ENCODE measurements at places on chromosomes 2 and 18.

GRCh38 chr2:100820523-100821254 is 750 bp downstream of the NPAS2 start:
- DNase-seq: no peak

DNA sequence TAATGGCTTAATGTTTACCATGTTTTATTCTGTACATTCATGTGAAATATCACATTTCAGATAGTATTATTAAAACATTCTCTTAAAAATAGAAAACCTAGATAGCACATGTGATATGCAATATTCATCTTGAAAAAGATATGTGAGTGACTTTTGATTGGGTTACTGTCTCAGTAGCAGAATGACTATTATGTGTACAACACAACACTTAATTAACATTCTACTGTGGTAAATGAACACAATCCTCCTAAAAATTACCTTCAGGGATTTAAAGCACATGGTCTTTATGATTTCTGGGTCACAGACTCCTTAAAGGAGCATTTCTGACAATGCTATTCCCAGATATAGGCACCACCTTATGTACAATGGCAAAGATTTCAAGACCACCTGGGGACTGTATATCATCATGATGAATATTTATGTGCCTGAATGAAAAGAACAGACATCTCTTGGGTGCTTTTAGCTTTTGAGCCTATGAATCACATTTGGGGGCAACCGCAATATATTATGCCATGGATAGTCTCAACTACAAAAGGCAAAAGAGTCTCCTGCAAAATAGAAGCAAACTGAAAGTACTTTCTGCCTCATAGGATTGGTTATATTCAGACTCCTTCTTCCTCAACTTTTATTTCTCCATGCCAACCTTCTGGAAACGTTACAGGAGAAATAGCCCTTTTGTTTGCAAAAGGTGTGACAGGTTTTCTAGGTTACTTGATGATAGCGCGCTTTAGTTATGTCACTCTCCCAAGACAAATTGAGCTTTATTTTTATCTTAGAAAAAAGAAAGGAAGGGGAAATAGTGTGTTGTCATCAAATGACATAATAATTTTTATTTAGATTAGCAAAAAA is 259.0 kb downstream of the CALCRL start:
- no peak for DNase-seq

- DNase-seq: no peak
These were observed 1.6 kb downstream of the TIMM21 start for GRCh38 chr18:74149878-74150277.

GRCh38 chr18:45449418-45450227 is 165.7 kb upstream of the SLC14A2 start:
- no peak for DNase-seq

DNA sequence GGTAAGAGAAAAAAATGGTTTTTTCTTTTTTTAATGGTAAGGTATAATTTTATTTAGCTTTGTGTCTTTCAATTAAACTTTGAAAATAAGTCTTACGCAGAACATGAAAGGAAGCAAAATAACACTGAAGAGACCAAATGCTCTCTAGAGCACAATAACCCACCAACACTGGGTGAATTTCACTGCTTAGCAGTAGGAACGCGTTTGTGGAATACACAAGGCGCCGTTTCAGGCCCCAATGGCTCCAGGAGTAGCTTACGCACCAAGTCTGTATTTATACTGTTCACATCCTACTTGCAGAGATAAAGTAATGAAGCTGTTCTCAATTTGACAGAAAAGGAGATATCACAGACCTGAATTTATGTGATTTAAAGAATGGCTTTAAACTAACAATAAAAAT is 23.5 kb downstream of the RPL31 start:
- no peak for DNase-seq

- DNase-seq: peak; percentile 36
These were observed 706 bp downstream of the UBXN2A start for GRCh38 chr2:23940718-23941620.

DNA sequence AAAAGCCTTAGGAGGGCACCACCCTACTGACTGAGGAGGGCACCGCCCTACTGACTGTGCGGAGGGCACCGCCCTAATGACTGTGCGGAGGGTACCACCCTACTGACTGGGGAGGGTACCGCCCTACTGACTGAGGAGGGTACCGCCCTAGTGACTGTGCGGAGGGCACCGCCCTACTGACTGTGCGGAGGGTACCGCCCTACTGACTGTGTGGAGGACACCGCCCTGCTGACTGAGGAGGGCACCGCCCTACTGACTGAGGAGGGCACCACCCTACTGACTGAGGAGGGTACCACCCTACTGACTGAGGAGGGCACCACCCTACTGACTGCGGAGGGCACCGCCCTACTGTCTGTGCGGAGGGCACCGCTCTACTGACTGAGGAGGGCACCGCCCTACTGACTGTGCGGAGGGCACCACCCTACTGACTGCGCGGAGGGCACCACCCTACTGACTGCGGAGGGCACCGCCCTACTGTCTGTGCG is 150.2 kb upstream of the NFATC1 start:
- DNase-seq: no peak

GRCh38 chr2:144330951-144331673 is 188.8 kb downstream of the ZEB2 start:
- no peak for DNase-seq

DNA sequence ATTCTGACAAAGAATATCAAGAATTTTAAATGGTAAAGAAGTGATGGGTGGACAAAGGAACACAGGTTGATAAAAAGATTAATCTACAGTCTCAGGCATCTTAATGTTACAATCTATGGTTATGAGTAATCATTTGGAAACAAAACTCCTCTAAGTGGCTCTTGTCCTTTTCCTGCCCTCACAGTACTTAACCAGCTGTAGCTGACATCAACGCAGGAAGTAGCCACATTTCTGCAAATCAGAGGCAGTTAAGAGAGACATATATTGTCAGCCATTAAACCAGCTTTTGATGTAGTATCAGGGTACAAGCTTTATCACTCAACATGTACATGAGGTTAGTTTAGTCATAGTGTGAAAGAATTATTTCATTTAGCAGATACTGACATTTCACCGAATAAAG is 244.6 kb downstream of the NR4A2 start:
- DNase-seq: no peak

GRCh38 chr18:8333961-8334360 is 275.3 kb upstream of the RAB12 start:
- no peak for DNase-seq

- DNase-seq: no peak
These were observed 83.1 kb upstream of the KLF7 start for GRCh38 chr2:207248702-207249377.

DNA sequence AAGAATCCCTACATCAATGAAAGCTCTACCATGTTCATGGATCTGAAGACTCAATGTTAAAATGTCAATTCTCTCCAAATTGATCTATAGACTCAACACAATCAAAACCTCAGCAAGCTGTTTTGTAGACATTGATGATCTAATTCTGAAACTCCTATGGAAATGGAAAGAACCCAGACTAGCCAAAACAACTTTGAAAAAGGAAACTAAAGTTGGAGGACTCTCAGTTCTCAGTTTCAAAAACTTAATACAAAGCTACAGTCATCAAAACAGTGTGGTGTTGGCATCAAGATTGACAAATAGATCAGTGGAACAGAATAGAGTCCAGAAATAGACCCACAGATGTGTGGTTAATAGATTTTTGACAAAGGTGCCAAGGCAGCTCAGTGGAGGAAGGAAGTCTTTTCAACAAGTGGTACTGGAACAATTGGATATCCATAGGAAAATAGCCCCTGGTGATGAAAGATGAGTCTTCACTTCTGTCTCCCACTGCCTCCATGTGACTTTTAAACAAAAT is 30.4 kb downstream of the LBH start:
- no peak for DNase-seq

- no peak for DNase-seq
These were observed 93.7 kb upstream of the SRD5A2 start for GRCh38 chr2:31674446-31674845.

DNA sequence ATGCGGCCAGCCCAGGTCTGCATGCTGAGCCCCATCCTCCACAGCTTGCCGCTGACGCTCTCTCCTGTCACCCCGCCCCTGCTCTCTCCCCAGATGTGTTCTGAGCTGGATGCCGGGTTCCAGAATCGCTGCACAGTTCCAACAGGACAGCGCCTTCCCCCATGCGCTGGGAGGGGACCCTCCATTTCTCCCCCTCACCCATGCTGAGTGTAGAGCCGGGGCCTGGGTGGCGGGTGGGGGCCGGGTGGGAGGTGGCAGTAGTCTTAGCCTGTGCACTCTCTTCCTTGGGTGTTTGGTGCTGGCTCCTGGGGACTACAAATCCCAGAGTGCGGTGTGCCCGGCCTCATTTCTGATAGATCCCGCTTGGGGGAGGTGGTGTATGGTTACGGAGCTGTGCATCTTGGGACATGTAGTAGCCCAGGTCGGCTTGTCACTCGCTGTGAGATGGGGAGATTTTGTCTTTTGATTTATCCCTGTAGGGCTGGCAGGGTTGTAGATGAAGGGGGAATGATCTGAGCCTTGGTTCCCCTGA is 6.8 kb downstream of the DNAJB2 start:
- peak; percentile 38 for DNase-seq

DNA sequence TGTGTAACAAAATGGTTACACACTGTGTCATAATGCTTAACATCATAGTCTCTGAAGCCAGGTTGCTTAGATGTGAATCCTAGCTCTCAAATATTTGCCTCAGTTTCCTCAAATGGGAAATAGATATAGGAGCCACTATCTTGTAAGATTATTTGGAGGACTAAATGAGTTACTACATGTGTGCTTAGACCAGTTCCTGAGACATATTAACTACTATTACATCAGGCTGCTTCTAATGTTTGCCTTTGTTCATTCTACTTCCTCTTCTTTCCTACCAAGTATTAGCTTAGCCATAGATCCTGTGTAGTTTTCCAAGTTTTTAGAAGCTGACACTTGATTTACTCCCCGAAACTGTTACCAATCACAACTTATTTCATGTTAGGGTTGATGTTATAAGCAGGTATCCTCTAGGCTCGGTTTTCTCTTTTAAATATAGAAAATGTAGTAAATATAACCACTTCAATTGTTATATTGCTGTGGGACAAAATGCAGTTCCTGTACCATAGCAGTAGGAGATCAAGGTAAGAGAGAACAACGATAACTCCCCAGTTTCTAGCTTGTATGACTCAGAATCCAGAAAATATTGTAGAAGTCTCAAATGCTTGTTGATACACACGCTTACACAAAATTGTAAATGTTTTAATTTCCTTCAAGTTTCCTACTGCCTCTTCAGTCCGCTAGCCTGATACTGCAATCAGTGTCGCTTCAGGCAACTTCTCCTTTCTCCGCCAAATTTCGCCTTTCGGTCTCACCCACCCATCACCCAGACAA is 751 bp upstream of the DNAJC10 start:
- no peak for DNase-seq

- DNase-seq: no peak
These were observed 435.4 kb downstream of the NRXN1 start for GRCh38 chr2:50596515-50596914.

- DNase-seq: no peak
These were observed 72.5 kb downstream of the VAPA start for GRCh38 chr18:9986156-9986930.

- no peak for DNase-seq
These were observed 91.5 kb upstream of the TWSG1 start for GRCh38 chr18:9243029-9243428.

- no peak for DNase-seq
These were observed 157.2 kb downstream of the WDSUB1 start for GRCh38 chr2:159129269-159129668.

DNA sequence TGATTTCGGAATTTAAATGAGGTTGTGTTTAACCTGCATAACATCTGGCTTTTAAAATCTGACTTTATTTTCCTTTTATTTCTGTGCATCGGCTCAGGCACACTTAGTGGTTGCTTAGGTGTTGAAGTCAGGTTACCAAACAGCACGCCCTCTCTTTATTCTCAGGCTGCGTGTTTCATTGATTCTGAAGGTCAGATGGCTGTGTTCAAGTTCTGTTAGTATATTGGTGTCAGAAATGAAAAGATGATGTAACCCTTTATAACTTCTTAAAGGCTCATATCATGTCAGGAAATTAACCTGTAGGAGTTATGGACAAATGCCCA is 246.5 kb downstream of the LDLRAD4 start:
- DNase-seq: no peak

GRCh38 chr2:24919506-24920097 is 435 bp downstream of the ADCY3 start:
- no peak for DNase-seq

GRCh38 chr2:106197878-106198277 is 3.8 kb upstream of the UXS1 start:
- DNase-seq: no peak

GRCh38 chr2:149954981-149955600 is 367.5 kb upstream of the MMADHC start:
- no peak for DNase-seq

- no peak for DNase-seq
These were observed 151.0 kb upstream of the BCL2L11 start for GRCh38 chr2:110969696-110970095.

DNA sequence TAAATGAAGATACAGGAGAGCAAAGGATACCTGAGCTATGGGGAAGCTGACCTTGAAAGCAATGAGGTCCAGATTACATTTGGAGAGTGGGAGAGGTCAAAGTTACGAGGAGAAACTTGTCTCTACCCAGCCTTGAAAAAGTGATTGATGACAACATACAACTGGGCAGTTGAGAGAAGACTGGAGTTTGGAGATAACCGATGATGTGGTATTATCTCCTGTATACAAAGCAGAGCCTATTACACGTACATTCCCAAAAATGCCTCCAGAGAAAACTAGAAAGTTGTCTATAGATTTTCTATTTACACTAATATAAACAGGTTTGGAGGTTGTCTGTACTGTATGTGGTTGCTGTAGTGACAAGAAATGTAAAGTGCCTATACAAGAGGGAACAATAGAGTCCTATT is 28.3 kb downstream of the ARL5A start:
- no peak for DNase-seq

DNA sequence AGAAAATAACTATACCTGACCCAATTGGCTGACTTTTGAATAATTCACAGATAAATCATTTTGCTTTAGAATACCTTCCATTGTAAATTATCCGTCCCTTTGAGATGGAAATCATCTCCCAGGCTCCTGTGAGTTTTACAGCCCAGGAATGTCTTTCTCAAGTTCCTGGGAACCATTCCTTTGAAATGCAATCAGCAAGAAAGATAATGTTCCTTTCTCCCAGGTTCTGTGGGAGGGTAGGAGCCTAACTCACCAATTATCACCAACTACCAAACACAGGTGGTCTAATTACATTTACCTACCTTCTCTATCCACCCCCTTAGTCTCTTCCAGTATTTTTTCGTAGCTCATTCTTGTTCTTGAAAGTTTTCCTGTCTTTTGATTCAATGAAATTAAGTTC is 1016.0 kb downstream of the SOCS6 start:
- DNase-seq: no peak

- DNase-seq: no peak
These were observed 60.4 kb downstream of the GALNT1 start for GRCh38 chr18:35641916-35642315.

DNA sequence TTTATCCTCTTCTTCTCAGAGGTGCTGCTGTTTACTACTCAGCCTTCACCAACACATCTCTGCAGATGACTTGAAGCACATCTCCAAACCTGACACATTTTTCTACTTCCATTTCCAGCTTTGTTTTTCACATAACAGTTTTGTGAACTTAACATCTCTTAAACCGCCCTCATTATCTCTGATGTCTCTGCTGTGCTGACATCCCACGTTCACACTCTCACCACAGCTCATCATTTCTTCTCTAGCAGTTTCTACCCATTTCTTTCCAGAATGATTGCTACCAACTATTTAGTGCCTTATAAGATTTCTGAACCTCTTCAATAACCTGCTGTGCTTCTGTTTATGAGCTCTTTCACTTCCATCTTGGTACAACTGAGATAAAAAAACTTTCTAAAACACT is 238.0 kb downstream of the PTPRM start:
- no peak for DNase-seq
